ENCODE measurements at places on chromosomes 1 and 21.

DNA sequence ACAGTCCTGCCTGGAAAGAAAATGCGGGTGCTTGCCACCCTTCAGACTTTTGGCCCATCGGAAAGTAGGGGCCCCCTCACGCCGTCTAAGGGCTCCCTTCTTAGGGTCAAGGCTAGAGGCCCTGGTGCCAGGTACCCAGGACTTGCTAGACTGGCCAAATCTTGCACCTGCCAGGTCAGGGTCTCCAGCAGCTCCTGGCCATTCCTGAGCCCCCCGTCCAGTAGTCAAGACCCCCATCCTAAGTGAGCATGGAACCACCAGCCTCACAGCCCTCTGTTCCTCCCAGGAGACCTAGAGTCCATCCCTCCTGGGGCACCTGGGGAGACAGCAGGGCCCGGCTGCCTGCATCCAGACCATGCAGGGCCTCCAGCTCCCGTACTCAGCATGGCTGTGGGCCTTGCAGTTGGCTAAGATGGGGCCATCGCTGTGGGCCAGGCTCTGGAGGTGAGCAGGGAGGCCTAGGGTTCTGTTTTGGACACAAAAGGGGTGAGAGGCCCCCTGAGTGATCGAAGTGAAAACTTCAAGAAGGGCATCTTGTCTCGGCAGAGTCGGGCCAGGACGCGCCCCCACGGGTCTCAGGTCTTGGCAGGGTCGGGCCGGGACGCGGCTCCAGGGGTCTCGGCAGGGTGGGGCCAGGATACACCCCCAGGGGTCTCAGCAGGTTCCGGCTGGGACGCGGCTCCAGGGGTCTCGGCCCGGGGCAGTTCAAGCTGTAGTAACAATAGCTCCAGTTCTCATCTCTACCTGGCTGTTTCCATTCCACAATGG, 5.9 kb downstream of the FNDC10 start:
- DNase-seq, result no peak

- no peak for DNase-seq
Observed at GRCh38 chr1:97427371-97427770, 493.5 kb downstream of the DPYD start.

- no peak for DNase-seq
Observed at GRCh38 chr1:195773931-195774330, 834.3 kb downstream of the KCNT2 start.

GRCh38 chr1:10965546-10966226, 46.8 kb upstream of the TARDBP start:
- DNase-seq, result no peak

All from caudate nucleus (tissue), 63 donors.